Hippocampal formation (tissue), 2 donors: ENCODE measurements at places on chromosomes 4 and X.

DNA sequence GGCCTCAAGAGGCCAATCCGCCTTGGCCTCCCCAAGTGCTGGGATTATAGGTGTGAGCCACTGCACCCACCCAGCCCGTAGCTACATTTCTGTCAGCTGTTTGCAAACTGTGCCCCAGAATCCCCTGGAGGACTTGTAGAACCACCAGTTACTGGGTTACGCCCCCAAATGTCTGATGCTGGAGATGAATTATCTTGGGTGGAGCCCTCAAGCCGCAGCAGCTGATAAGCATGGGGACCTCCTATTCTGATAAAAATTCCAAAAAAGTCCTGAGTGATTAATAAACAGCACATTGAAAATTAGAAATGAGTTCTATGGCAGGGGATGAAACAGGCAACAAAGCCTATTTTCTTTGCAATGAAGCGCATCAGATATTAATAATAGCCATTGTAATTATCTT lies 105.0 kb downstream of the PTTG2 start:
- no peak for DNase-seq

GRCh38 chr4:122845066-122845465 lies 18.4 kb downstream of the FGF2 start:
- DNase-seq: no peak

GRCh38 chrX:2566055-2566454 lies 65.3 kb upstream of the DHRSX start:
- no peak for DNase-seq

DNA sequence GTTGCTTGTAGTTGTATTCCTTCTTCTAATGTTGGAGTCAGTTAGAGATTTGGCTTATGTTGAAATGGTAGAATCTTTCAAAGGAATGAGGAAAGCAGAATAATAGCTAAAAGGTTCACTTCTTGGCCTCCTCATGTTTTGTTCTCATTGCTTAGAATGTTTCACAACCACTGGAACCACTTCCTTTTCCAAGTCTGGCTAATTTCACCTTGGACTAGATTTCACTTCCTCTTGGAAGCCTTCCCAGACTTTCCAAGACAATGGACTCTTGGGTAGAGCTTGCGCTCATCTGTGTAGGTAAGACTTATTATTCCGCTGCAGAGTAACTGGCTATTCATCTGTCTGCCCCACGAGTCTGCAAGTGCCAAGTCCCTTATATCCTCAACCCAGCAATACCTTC lies 8.3 kb downstream of the SPATA18 start:
- no peak for DNase-seq

DNA sequence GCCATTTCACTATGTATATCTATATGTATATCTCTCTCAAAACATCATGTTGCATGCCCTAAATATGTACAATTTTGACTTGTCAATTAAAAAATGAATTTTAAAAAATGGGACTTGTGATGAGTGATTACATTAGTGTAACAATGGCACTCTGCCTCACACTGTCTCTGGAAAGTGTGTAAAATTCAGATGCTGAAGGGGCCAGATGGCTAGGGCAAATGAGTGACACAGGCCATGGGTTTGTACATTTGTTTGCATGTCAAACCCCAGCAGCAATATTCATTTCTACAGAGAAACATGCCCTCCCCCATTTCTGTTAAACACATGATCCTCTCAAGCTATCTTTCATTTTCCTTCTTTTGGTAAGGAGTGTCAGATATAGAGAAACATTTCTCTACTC lies 8.1 kb downstream of the SCARB2 start:
- no peak for DNase-seq

DNA sequence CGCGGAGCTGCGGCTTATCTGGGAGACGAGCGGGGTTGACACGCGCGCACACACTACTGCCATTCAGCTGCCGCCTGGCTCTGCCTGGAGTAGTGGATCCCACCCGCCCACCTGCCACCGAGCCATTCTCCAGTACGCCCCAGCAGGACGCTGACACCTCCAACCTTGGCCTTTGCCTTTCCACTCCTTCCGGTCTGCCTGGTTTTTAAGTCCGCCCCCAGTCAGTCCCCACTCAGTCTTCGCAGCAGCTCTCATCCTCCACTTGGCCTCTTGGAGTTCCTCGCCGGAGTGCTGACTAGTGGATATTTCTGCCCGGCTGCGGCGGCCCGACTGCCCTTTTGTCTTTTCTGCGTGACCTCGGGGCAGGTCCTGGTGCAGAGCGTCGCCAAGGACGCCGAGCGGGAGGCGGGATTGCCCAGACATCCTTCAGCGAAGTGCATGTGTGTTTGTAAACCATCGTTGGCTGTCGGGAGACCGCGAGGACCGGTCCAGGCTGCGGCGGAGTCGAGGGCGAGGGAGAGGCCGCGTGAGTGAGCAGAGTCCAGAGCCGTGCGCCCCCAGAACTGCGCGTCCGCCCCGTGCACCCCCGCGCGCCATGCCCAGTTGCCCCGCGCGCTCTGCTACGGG lies 1.1 kb downstream of the SLIT2 start:
- no peak for DNase-seq

GRCh38 chrX:68822641-68823410 lies 6.0 kb upstream of the EFNB1 start:
- DNase-seq: no peak

DNA sequence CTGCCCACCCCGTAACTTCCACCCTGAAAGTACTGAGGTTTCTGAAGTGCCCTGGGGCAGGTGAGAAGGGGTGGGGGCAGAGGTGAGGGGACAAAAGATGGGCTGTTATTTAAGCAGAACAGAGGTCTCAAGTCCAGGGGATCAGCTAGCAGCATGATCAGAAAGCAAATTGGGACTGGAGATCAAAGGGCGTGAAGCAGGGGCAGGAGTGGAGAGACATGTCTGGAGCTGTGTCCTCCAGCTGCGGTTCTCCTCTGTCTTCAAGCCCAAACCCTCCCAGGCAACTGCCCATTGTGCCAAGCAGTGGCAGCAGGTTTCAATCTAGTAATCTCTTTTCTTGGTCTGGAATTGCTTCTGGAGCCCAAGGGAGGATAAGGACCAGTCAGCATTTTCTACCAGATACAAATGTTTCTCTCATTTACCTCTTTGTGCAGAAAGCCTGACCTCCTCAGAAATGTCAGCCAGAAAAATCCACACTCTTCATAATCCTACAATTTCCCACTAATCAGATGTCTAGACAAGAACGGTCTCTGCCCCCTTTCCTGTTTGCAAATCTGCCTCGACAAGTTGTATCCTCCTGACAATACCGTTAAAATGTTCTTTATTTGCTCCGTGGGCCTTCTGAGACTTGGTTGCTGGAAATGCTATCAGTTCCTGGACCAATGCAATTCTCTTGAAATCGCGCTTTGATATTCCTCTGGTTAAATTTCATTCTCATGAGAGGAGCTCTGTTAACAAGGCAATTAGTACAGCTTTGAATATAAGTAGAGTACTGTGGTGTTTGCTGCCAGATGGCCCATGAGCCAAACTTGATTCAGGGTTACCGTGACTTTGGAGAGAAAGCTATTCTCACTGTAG lies 23.2 kb upstream of the RASL11B start:
- DNase-seq: no peak

GRCh38 chr4:41652971-41653370 lies 95.6 kb downstream of the PHOX2B start:
- no peak for DNase-seq

GRCh38 chrX:71619193-71619592 lies 882 bp upstream of the CXCR3 start:
- no peak for DNase-seq

DNA sequence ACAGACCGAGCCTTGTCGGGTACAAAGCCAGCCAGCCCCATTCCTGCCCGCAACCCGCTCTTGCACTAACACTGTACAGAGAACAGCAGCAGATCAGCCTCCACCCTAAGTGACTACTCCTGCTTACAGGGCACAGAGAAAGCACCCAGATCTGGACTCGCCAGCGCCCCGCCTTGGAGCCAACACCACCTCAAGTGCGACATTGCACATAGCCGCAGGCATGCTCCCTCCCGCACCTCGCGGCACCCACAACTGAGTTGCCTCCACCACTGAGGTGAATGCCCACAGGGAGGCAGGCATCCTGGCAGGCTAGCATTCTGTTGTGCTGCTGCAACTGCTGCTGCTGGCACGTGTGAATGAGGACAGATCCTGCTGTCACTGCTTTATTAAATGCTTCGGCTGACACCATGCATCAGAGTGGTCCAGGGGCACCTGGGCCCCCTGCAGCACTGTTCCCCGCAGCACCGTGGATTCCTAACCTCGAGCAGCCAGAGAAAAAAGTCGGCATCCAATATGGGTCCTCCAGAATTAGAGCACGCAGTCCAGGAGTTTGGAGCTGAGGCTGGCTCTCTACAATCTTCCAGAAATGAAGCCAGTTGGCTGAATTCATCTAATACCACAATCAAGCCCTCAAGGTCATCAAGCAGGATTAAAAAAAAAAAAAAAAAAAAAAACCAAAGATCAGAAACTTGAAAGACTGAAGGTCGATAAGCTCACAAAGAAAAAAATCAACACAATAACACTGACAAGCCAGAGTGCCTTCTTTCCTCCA lies 352.9 kb downstream of the GASK1B start:
- no peak for DNase-seq

DNA sequence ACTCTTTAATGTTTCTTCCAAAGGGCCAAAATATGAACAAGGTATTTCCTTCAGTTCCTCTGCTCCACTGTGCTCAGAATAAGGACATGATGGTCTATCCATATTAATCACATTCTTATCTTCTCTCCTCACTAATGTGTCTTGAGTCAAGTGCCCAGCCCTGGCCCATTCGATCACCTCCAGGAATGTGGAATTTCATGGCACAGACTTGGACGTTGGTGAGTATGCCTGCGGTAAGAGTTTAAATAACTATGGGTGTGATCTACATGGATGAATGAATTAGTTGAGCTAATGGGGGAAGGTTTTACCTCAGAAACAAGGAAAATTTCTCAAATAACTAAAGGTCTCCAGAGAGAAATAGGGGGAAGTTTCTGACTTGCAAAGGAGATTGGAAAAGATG lies 174.0 kb downstream of the NPFFR2 start:
- no peak for DNase-seq

GRCh38 chr4:169159624-169160171 lies 111.1 kb downstream of the SH3RF1 start:
- DNase-seq: no peak

DNA sequence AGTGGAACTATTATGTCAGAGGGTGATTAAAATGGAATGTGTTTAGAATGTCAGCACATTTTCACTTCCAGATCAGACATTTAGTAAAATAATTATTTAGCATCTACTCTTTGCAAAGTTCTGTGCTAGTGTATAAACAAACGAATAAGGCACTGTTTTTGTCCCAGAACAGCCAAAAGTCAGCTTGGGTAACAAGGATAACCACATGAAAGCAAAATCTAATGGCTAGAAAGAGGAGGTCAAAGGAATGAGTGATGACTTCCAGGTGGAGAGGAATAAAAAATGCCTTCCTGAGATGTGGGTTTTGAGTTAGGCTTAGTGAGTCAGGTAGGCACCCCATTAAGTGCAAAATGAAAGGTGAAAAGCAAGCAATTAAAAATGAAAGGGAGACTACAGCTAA lies 112.6 kb downstream of the ATP10D start:
- DNase-seq: no peak
